ENCODE measurements at places on chromosomes 3 and 15.

DNA sequence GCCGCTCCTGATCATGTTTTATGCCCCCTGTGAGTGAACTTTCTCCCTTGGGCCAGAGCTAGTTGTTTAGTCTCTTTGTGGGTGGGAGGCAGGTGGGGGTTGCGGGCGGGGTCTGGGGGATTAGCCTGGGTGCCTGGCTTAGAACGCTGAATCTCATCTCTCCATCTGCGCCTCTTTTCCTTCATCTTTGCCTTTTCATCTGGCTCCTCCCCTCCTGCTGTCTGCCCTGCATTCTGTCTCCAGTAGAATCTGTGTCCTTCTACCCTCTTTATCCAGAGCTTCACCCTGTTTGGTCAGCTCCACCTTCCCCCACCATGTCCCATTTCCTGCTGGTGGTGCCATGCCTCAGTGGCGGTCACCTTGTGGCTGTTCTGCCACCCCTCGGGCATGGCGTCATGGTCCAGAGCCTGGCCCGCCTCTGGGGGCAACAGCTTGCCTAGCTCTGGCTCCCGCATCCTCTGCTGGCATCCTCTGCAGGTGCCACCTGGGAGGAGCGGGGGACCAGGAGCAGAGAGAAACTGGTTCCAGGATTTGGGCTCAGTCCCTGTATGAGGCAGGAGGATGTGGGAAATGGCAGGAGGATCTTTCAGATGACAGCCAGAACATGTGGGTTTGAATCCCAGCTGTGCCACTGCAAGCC, 44.3 kb downstream of the PDIA5 start:
- no peak for DNase-seq

- DNase-seq: no peak
Measured at GRCh38 chr3:10619989-10620832, 114.8 kb upstream of the ATP2B2 start.

GRCh38 chr3:7328339-7328738, 467.4 kb downstream of the GRM7 start:
- no peak for DNase-seq

DNA sequence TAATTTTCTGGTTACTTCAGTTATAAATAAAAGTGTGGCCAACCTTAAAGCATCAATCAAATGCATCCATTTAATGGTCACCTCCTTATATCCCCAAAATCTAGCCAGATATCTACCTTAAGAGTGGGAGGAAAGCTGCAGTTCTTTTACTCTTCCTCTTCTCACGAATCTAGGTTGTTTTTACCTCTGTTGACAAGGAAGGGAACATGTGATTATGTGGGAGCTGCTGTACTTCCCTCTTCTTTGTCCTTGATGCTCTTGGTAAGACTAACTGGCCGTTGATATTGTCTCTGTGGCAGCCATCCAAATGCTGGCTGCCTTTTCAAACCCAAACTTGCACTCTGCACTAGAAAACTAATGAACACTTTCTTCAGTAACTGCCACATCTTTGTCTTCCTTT, 275.3 kb upstream of the CADM2 start:
- no peak for DNase-seq

DNA sequence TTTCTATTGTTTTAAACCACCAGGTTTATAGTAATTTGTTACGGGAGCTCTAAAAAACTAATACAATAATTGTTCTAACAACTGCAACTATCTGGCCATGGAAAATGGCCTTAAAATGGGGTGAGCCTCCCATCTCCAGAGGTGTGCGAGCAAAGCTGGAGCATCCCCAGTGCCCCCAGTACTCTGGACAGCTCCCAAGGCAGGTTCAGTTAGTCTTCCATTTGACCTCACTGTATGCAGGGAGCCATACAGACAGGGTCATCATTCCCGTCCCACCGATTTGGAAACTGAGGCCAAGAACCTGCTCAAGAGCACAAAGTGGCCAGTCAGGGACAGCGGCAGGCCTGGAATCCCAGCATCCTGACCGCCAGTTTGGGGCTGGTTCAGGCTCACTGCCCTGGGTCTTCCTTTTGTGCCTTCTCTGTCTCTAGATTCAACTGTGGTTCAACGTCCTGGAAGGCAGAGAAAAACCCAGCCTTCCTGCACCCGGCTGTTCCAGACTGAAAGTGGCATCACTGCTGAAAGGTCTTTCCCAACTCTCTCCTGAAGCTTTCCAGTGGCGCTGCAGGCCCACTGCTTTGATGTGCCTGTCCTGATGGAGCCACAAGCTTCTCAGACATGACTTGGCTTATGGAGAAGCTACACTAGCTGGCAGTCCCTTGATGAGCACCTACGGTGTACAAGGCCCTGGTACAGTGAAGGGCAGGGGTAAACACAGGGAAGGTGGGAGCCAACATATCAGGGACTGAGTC, 76.6 kb upstream of the LINGO1 start:
- DNase-seq: no peak

DNA sequence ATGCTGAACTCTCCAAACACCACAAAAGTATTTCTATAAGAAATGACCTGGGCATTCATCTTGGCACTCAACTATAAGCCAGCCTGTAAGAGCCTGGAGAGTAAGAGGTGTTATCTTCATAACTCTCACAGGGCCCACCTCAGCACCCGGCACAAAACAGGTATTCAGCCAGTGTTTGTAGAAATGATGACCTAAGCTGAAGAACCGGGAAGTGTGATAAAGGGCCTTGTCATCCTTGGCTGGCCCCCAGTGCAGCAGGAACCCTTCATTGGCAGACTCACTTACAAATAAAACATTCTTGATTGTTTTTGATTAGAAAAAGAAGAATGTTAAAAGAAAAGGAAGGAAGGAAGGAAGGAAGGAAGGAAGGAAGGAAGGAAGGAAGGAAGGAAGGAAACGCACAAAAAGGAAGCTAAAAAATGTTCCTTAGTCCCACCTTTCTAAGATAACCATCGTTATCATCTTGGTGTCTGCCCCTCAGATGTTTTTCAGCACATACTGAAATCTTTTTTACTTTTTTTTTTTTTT, 52.1 kb downstream of the DAPK2 start:
- no peak for DNase-seq

- DNase-seq: peak; percentile 90
Measured at GRCh38 chr3:45592830-45593707, 1.5 kb upstream of the LIMD1 start.

All from inflammatory macrophage treated with lipopolysaccharide for 1 hour (primary cell).